ENCODE measurements at places on chromosomes 1 and 21. TPM values are rescaled to one million over a fixed set of nuclear protein-coding genes. Genes with fewer than 3 reads are reported as not detected.

- DNase-seq, result no peak
These were observed 80.4 kb downstream of the MAN1A2 start for GRCh38 chr1:117447661-117448060.

- DNase-seq, result no peak
These were observed 184.5 kb upstream of the TMEM51 start for GRCh38 chr1:14969006-14969405.

GRCh38 chr1:95384567-95384966 is 150.6 kb downstream of the RWDD3 start:
- no peak for DNase-seq

GRCh38 chr1:71919811-71920509 is 362.4 kb downstream of the NEGR1 start:
- no peak for DNase-seq

DNA sequence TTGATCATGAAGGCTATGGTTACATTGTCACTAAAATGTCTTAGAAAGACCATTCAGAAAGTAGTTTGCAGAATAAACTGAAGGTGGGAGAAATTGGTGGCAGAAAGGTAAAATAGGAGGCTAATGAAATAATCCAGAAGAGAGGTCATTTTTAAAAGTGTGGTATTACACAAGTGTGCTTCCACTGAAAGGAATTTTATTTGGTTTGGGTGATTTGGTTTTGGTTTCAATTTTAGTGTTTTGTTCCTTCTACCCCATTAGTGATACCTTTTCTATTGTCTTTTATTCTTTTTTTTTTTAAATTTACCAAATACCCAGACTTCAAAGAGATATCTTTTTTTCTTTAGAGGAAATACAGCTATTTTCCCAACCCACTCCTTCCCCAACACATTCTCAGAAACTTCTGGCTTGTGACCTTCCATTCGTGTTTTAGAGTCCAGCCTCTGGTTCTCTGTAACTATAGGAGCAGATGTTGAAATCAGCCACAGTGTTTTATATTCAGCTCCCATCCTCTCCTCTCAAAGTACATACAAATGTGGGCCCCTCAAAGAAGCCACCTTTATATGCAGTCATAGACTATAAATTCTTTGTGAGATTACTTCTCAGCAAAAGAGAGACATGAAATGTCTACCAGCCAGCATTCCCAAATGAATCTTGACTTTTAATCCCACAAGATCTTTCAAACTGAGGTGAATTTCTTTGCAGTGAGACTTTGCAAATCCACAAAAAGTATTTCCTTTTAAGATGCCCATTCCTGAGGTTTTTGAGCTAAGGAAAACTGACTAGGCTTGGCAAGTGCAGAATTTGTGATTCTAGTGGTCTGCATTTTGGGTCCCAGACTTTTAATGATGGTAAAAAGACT is 42.0 kb upstream of the PALMD start:
- no peak for DNase-seq

GRCh38 chr1:5709976-5710375 is 282.2 kb downstream of the NPHP4 start:
- DNase-seq, result no peak

DNA sequence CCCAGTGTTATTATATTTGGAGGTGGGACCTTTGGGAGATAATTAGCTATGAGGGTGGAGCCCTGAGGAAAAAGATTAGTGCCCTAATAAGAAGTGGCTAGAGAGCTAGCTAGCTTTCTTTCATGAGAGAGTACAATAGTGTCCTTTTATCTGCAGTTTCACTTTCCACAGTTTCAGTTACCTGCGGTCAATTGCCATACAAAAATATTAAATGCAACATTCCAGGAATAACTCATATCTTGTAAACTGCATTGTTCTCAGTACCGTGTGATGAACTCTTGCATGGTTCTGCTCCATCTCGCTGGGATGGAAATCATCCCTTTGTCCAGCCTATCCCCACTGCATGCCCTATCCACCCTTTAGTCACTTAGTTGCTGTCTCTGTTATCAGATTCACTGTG is 201.6 kb downstream of the RWDD3 start:
- no peak for DNase-seq

- no peak for DNase-seq
These were observed 100.2 kb downstream of the SPATA46 start for GRCh38 chr1:162276493-162276892.

The RGS8 gene
- not detected for total RNA-seq

The FAM229A gene
- total RNA-seq, result 5.4 TPM

The MSTO1 gene
- 29.6 TPM for total RNA-seq

Measured in posterior vena cava (tissue), 2 donors.